ENCODE measurements at places on chromosomes 2 and 18. TPM values are rescaled to one million over a fixed set of nuclear protein-coding genes. Genes with fewer than 3 reads are reported as not detected.

GRCh38 chr2:8863331-8863953 is 26.0 kb upstream of the KIDINS220 start:
- DNase-seq, result no peak

- DNase-seq, result no peak
These were observed 738.4 kb upstream of the ID2 start for GRCh38 chr2:7943446-7943845.

The MIB1 gene
- 66.3 TPM for total RNA-seq

The POMC gene
- total RNA-seq, result not detected

DNA sequence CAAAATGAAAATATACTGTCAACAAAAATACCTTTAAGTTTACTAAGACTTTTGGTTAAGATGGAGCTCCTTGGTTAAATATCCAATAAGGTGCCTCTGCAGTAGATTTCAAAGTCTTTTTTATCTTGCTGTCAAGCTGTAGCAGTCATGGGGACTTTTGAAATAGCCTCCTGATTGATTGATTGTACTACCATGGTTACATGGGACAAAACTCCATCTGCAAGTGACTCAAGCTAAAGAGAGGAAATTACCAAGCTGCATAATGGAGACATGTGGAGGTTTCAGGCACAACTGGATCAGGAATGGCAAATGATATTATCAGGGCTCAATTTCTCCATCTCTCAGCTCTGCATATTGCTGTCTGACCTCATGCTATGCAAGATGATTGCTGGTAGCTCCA is 73.4 kb upstream of the ST8SIA3 start:
- DNase-seq, result no peak

The IDH1 gene
- 80.2 TPM for total RNA-seq

DNA sequence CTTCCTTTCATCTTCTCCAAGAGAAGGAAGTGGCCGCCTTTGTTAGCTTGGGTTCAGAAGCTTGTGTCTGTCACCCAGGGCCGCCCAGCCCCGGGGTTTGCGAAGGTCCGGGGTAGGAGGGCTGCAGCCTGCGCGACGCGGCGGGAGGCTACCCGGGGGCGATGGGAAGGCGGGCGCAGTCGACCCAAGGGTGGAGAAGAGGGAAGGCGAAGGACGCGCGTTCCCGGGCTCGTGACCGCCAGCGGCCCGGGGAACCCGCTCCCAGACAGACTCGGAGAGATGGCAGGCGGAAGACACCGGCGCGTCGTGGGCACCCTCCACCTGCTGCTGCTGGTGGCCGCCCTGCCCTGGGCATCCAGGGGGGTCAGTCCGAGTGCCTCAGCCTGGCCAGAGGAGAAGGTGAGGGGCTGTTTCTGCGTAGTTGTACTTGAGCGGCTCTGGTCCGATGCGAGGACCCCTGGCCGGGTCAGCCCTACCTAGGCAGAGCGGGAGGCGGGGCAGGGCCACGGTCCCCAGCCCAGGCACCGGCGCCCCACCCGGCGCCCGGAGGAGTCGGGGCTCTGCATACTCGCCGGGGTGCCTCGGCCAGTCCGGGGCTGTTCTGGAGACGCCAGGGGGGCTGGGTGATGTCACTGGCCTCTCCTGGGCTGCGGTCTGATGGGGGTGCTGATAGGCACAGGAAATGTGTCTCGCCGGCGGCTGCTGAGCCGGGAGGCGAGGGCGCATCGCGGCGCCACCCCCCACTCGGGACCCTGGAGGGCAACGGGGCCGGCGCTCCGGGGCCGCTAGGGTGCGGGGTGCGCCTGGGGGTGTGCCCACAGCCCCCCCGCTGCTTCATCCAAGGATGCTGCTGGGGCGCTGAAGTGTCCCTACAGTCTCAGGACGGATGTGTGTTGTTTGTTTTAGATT is at the start of gene QPCT:
Gene QPCT (plus strand): TSS at position 178 of the 909 bp plus-strand sequence. CDS start 102 bp downstream, at position 280.
- no peak for DNase-seq

The WDR54 gene
- 27.7 TPM for total RNA-seq

GRCh38 chr2:207734264-207734635 is 22.8 kb downstream of the CCNYL1 start:
- DNase-seq, result no peak

- no peak for DNase-seq
These were observed 137.4 kb downstream of the CALCRL start for GRCh38 chr2:187310701-187311100.

GRCh38 chr2:145584353-145584752 is 1064.4 kb upstream of the ZEB2 start:
- no peak for DNase-seq

- no peak for DNase-seq
These were observed 446.7 kb downstream of the SETBP1 start for GRCh38 chr18:45127405-45127804.

DNA sequence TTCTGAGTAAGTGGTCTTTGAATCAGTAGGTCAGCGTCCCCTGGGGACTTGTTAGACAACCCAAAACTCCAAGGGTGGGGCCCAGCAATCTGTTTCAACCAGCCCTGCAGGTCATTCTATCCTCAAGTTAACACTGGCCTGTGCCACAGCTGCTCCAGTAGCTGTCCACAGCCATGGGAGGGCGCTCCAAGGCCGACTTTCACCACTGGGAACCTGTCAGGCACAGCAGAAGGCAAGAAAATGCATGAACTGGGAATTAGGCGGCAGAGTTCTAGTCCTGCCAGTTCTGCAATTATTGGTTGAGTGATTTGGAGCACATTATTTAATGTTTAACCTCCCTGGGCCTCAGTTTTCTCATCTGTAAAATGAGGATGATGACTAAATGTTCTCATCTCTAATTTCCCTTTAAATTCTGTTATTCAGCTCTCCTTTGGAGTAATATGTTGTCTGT is 17.4 kb upstream of the MRPL33 start:
- DNase-seq, result peak; percentile 74

The UGT1A3 gene
- total RNA-seq, result not detected

DNA sequence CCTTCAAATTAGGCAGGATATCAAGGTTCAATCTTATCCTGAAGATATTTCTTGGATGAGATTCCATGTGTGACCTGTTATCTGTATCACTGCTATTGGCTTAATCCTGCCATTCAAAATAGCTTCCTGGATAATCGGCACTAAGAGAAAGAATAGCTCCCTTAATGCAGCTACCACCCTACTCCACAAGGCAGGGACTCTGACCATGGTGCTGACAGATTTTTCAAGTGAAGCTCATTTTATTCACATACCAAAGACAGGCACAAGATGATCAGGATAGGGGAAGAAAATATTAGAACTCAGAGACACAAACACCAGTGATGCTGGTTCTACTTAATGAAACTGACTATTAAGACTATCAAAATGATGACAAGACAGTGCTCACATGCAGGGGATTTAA is 74.9 kb downstream of the ORC4 start:
- no peak for DNase-seq

The LRRFIP1 gene
- total RNA-seq, result 121 TPM

The TET3 gene
- total RNA-seq, result 13.1 TPM

The NETO1 gene
- not detected for total RNA-seq

The MBD5 gene
- total RNA-seq, result 40.2 TPM

DNA sequence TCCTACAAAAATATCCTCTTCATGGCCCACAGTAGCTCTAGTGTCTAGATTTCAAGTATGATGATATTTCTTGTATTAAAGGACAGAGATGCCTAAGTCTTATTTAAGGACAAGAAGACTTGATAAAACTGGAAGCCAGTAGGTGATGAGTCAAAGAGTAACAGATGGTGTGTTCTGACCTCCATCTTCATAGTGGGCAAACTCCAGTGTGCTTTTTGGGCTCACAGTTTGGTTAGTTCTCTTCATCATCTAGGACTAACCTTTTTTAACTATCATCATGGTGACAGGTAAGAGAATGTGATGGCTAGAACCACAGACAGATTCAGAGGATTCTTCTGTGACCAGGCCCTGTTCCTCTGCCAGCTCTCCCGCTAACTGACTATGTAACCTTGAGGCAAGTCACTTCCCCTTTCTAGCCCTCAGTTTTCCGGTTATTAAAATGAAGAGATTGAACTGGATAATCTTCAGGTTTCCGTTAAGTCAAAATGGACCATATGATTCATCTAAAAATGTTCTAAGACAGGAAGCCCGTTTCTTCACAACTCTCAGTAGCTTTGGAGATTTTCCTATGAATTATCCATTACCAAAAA is 140.3 kb upstream of the RASGRP3 start:
- DNase-seq, result no peak

- peak; percentile 46 for DNase-seq
These were observed 898.9 kb downstream of the CPS1 start for GRCh38 chr2:211455216-211455841.

- no peak for DNase-seq
These were observed 21.6 kb downstream of the CRIM1 start for GRCh38 chr2:36376992-36377738.

- DNase-seq, result no peak
These were observed 123.2 kb downstream of the SMAD7 start for GRCh38 chr18:48827291-48828193.

GRCh38 chr2:85401844-85402243 is 8.3 kb downstream of the CAPG start:
- no peak for DNase-seq

- no peak for DNase-seq
These were observed 60.7 kb upstream of the AQP4 start for GRCh38 chr18:26926066-26926675.

DNA sequence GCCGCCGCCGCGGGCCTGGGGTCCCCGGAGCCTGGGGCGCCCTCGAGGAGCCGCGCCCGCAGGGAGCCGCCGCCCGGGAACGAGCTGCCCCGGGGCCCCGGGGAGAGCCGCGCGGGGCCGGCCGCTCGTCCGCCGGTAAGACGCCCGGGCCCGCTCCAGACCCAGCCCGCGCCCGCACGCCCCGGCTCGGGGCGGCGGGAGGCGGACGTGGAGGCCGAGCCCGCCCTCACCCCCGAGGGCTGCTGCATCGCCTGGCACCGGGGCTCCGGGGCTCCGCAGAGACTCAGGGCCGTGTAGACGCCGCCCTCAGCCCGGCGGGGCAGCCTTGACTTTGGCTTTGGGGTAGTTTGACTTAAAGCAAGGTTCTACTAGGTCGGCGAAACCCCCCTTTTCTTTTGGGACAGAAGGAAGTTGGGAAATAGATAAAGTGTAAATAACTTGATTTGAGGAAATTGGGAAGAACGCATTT is 335 bp downstream of the ERFE start:
- no peak for DNase-seq

The ANKRD12 gene
- total RNA-seq, result 30.7 TPM

GRCh38 chr2:182165202-182165601 is 179.5 kb downstream of the PPP1R1C start:
- DNase-seq, result no peak

The CKAP2L gene
- 27.0 TPM for total RNA-seq

GRCh38 chr2:83941886-83942285 is 517.2 kb downstream of the SUCLG1 start:
- no peak for DNase-seq

DNA sequence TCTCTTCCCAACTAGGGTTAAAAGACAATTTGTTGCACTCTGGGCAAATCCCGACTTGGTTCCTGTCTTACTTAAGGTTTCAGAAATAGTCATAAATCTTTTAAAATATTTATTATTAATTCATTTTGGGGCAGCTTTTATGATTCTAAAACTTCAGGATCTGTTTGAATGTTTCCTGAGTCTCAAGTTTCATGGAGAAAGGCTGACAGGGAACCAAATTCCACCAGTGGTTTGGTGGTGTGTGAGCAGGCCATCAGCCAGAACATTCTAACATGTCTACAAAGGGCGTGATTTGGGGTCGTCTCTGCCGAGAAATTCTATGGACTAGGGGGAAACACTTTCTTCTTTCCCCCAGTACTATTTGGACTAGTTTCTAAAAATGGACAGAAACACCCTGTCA is 366.4 kb downstream of the ZNF521 start:
- no peak for DNase-seq

GRCh38 chr18:55078303-55078932 is 119.2 kb upstream of the CCDC68 start:
- DNase-seq, result no peak

- no peak for DNase-seq
These were observed 8.5 kb downstream of the ESPNL start for GRCh38 chr2:238108423-238109183.

DNA sequence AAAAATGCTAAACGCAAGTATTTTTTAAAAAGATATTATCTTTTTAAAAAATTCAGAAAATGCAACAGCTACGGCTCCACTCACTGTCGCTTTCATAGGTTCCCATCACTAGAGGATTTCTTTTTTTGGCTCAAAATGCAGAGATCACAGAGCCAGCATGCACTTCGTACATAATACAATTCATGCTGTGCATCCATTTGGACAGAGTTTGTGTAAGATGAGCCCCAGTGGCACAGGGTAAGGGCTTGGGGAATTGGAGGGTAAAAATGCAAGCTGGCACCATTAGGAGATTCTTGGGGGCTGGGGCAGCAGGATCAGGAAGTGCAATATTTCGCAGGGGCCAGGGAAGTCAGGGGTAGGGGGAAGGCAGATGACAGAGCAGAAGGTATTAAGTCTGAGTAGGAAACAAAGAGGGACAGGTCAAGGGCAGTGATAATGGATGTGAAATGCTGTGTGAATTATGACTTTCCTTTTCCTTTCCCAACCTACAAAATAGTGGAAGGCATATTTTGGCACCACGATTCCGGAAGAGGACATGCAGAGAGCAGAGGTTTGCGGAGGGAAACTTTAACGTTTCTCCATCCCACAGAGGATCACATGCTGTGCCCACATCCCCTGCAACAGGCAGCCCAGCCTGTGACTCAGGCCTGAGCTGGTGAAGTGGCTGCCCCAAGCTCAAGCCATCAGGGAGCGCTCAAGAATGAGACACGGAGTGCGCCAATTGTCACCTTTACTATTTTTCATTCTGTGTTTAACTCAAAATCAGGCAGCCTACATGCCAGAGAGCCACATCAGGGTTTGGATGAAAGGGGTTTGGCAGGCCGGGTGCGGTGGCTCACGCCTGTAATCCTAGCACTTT is 4.7 kb downstream of the CAPG start:
- DNase-seq, result no peak

DNA sequence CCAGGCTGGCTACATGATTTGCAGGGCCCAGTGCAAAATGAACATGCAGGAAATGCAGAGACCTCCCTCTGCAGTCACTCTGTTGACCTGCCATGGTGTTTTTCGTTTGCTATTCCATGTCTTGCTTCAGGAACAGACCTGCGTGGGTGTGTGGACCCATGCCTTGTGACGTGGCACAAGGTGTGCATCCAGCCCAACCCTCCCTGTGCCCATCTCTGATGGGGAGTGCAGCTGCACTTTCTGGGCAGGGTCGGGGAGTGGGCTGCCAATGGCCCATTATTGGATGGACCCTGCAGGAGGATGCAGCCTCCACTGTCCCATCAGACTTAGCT is 33.1 kb downstream of the NAPG start:
- DNase-seq, result no peak

The DYSF gene
- 0.31 TPM for total RNA-seq

The KIAA2012 gene
- total RNA-seq, result not detected

The ZC3H8 gene
- total RNA-seq, result 4.4 TPM

DNA sequence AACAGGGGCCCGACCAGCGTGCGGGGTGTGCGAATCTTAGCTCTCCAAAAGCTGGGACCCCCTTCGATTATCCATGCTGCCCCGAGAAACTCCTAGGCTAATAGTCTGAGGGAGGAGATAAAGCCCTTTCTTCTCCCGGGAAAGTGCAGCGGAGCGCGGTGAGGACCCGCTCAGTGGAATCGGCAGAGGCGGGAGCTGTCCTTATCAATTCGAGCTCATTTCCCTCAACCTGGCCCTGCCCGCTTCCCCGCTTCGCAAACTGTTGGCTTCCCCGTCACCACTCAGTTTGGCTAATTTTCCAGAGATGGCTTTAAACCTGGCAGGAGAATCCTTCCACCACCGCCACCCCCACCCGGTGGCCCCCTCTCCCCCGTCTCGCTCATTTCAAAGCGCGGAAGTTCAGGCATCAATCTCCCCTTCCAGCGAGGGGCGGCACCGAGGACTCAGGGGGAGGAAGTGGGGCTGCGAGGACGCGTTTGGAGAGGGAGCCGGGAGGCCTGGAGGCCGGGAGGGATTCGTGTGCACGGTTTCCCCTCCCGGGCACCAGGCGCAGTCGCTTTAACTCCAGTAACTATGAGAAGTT is 1.6 kb downstream of the KLHL14 start:
- DNase-seq, result no peak

The SLC19A3 gene
- 0.28 TPM for total RNA-seq
